ENCODE measurements at places on chromosomes 7 and 10. TPM values are rescaled to one million over a fixed set of nuclear protein-coding genes. Genes with fewer than 3 reads are reported as not detected.

Gene HNRNPH3
- total RNA-seq: 123 TPM

Gene VPS37D
- total RNA-seq: 0.33 TPM

Gene SPDYE11
- not detected for total RNA-seq

Gene KIAA1549
- total RNA-seq: 0.33 TPM

Gene TMEM176A
- total RNA-seq: not detected

Gene GPRIN2
- total RNA-seq: not detected

Gene PRRT4
- total RNA-seq: not detected

Gene ADAM22
- total RNA-seq: 1.5 TPM
